ENCODE measurements at places on chromosomes 4 and X.

DNA sequence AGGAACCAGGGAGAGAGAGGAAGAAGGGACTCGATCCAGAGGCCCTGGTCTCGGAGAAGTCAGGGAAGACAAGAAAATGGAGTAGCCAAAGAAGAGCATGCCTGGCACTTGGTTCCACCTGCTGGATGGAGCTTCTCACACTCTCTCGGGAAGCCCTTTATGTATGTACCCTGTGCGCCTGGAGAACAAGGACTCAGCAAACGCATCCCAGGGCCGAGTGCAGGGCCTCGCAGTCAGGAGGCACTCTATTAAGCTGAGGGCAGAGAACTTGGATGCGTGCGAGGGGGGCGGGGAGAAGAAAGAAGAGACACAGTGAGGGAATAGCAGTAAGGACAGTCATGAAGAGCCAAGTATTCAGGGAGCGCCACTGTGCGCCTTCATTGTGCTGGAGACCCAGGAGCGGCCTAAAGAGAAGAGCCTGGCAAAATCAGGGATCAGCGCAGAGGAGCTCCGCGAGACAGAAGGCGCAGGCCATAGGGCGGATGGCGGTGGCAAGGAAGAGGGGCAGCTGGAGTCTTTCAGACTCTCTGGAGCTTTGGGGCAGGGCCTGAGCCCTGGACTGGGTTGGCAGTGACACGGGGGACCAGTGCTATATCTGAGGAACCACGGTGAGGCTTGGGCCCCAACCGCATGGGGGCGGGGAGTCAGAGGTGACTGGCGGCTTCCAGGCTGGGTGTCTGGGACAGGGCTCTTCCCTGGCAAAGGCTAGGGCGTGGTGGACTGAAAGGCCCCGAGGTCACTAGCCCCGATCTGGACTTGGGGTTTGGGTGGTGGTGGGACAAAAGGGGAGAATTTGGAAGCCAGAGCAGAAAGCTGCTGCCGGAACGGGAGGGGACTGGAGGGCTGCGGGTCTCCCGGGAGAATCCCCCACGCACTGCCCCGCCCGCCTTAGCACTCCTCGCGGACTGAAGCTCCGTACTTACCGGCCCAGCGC is 1.9 kb upstream of the SEPTIN6 start:
- no peak for DNase-seq

DNA sequence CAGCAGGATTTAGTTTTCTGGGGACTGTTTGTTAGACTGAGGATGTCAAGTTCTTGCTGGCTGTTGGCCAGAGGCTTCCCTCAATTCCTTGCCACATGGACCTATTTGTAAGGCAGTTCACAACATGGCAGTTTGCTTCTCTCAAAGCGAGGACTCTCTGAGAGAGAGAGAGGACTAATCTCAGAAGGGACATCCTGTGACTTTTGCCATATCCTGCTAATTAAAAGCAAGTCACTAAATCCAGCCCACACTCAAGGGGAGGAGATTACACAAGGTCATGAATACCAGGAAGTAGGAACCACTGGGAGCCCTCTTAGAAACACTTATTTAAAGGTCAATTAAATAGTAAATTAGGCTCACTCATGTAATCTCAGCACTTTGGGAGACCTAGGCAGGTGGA is 38.2 kb downstream of the PPP1R2C start:
- no peak for DNase-seq

GRCh38 chr4:164779080-164779479 is 25.1 kb downstream of the SMIM31 start:
- DNase-seq = no peak

DNA sequence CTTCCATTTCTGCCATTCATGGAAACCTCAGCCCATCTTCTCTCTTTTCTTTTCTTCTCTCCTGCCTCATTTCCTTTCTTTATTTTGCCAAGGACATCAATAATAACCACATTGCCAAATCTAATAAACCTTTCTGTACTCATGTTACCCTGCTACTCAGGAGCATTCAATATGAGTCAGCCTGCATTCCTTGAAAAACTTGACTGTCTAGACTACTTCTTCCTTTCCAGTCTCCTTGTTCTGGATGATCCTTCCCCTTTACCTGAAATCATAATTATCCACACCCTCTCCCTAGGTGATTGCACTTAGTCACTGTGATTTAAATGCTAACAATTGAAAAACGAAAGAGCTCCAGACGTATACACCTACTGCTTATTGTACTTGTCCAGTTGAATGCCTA is 253.2 kb upstream of the CENPE start:
- DNase-seq = no peak

GRCh38 chr4:95742179-95742578 is 97.7 kb upstream of the PDHA2 start:
- DNase-seq = no peak

DNA sequence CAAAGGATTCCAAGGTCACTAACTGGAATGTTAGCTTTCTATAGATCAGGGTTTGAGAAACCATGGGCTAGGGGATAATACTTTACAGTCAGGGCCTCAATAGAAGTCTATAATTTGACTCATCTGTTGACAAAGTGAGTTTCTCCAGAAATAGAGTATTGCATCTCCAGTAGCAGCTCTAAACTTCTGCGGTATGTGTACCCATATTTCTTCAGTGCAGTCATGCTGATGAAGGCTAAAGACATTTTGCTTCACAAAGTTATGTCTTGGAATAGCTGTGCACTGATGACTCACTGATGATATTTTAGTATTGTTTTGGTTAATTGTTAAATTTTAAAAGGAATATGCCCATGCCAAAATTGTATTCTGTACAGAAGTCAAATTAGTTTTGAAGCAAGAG is 464.9 kb upstream of the AMOT start:
- peak; percentile 73 for DNase-seq

DNA sequence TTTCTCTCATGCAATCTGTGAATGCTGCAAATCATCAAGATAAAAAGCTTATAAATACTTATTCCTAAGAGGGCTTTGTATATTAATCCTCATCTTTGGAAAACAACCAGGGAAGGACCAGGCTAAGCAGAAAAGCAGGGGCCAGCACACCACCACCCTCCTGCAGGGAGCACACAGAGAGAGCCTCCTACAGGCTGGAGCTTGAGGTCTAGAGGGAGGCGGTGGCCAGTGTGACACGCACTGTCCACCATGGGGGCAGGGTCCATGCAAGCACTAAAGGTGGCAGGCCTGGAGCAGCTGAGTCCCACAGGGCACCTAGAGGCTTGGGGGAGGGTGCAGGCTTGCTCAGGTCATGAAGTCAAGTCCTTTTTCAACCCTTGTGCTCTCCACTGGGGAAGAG is 236.9 kb downstream of the TACR3 start:
- DNase-seq = no peak

- no peak for DNase-seq
These were observed 42.5 kb downstream of the DTHD1 start for GRCh38 chr4:36323816-36324419.

GRCh38 chr4:6956087-6956433 is 46.4 kb downstream of the TBC1D14 start:
- no peak for DNase-seq

- no peak for DNase-seq
These were observed 177.0 kb upstream of the RASGEF1B start for GRCh38 chr4:81648576-81649275.

DNA sequence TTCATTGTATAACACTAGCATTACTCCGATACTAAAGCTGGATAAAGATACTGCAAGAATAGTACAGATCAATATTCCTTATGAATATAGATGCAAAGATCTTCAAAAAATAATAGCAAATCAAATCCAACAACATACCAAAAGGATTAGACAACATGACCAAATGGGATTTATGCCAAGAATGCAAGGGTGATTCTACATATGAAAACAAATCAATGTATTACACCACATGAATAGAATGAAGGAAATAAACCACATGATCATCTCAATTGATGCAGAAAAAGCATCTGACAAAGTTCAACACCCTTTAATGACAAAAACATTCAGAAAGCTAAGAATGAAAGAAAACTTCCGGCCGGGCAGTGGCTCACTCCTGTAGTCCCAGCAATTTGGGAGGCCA is 42.8 kb downstream of the CUL4B start:
- DNase-seq = peak; percentile 53

- no peak for DNase-seq
These were observed 57.0 kb downstream of the GPC3 start for GRCh38 chrX:133928365-133928764.

GRCh38 chrX:153411255-153411987 is at the start of gene ZFP92:
TSS of gene ZFP92 (plus strand) at chrX:153411472. CDS start at chrX:153418323, 6,851 bp downstream.
- DNase-seq = no peak

DNA sequence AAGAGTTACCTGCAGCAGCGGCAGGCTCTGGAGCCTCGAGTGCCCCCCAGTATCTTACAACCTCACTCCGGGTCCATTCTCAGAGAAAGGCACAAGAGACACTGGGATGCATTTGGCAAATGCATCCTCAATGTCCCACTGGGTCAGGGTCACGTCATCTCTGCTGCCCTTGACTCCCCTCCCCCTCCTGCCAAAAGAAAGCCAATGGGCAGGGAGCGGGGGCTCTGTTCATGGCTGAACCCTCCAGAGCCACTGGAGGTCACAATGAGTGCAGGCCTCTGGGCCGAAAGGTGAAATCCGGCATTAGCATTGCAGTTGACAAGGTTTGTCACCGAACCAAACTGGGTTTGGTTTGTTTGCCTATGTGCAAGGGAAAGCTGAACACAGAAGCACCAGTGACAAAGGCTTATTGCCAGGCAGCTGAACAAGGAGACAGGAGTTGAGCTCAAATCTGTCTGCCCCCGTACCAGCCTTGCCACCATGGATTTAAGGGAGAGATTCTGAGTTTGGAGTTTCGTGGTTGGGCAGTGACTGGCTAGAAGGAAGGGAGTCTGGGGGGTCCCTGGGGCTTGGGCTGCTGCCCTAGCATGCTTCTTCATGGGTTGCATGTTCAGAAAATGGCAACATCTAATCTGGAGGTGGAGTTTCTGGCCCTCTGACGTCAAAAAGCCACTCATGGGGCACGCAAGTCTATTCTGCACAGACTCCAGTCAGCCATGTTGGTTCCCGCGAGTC is 64.3 kb downstream of the HTRA3 start:
- no peak for DNase-seq

GRCh38 chr4:154506253-154506652 is 14.7 kb upstream of the DCHS2 start:
- no peak for DNase-seq

DNA sequence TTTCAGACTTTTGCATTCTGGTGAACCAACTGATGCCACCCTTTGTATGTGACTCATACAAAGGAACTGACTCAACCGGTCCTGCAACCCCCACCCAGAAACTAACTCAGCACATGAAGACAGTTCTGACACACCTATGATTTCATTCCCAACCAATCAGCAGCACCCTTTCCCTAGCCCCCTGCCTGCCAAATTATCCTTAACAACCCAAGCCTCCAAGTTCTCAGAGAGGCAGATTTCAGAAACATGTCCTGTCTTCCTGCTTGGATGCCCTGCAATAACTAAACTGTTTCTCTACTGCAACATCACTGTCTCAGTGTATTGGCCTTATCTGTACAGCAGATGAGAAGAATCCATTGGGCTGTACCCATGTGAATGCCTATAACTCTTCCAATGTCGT is 284.7 kb downstream of the CAMK2D start:
- DNase-seq = no peak

DNA sequence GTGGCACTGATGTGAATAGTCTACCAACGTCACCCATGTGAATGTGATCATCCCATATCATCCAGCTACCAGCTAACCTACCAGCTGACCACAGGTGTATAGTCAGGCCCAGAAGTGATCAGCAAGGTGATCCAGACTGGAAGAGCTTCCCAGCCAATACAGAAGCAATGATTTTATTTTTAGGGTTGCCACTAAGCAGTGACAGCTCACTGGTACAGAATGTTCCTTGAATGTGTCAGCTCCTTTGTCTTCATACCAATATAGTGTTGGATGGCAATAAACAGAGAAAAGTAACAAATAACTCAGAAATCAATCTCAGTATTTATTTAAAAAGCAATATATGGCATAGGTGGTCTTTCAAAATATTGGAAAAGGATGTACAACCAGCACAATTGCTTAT is 361.8 kb upstream of the CPEB2 start:
- DNase-seq = no peak

- DNase-seq = no peak
These were observed 29.9 kb downstream of the NELFA start for GRCh38 chr4:1978741-1979476.

DNA sequence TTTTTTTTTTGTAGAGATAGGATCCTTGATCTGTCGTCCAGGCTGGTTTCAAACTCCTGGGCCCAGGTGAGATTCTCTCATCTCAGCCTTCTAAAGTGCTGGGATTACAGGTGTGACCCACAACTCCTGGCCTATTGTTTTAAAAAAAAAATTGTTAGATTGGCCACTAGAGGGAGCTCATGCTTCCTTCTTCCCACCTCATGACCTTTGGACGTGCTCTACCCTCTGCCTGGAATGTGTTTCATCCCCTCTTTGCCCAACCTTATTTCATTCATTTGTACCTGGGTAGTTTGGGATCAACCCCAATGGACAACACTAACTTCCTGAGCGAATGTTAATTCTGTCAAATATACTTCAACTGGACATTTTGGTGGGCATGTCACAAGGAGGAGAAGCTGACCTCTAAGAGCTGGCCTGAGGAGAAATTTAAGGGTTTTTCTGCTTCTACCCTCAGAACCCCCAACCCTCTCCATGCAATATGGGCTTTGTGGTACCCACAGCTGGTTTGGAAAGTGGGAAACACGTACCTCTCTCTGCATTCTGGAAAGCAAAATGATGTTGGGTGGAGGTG is 6.4 kb downstream of the PPEF2 start:
- no peak for DNase-seq

DNA sequence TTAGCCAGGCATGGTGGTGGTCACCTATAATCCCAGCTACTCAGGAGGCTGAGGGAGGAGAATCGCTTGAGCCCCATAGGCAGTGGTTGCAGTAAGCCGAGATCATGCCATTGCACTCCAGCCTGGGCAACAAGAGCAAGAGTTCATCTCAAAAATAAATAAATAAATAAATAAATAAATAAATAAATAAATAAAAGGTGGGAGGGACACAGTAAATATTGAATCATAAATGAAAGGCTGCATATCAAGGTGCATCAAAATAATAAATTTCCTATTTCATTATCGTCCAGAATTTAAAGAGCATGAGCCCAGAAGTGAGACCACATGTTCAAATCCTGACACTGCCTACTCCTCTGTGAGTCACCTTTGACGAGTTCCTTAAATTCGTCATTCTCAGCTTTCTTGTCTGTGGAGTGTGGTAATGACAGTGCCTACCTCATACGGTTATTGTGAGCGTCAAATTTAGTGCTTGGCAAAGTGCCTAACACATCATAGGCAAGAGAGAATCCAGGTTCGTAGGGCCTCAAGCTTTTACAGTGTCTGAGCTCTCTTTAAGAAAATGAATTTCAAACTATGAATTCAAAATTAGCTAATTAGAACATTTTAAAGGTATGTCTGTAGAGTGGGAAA is 49.9 kb downstream of the IL15 start:
- peak; percentile 54 for DNase-seq

- DNase-seq = no peak
These were observed 299.1 kb downstream of the EVC2 start for GRCh38 chr4:5409237-5409636.

- DNase-seq = no peak
These were observed 54.0 kb downstream of the SLC9A7 start for GRCh38 chrX:46704767-46705386.

Data from HS-5 (cell line).